ENCODE measurements at places on chromosomes 2 and 18.

DNA sequence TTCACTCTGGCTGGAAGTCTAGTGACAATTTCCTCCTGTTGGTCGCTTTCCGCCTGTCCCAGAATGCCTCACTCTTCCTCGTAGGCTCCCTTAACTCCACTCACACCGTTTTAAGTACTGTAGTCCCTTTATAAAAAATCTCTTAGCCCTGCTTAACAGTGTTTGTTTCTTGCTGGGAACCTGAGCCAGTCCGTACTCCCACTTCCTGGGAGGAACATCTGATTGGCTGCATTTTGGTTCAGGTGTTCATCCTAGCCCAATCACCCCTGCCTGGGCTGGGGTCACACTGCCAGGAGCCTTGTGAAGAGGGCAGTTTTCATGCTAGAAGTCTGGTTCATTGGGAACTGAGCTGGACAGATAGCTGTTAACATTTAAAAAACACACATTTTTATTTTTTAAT is 25.6 kb upstream of the TOGARAM2 start:
- no peak for DNase-seq

DNA sequence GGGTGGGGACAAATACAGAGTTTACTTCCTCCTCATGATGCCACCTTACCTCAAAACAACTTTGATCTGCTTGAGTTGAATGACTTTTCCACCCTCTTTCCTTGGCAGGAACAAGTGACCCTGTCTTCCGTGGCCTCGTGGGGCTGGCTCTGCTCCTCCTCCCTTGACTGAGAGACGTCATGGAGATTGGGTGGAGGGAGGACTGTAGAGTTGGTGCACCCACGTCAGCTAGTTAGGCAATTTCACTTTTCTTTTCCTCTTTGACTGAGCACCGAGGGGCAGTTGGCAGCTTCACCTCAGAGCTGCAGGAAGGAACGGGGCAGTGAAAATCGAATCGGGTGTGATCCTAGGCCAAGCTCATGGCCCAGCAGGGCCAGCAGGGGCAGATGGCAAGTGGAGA is at the start of gene SP140:
SP140 (plus strand) TSS at position 251 of the 400 bp plus-strand sequence; CDS start at position 360, 109 bp downstream.
- DNase-seq = peak; percentile 77

- DNase-seq = no peak
These were observed 122.9 kb upstream of the ITGA4 start for GRCh38 chr2:181334158-181334826.

DNA sequence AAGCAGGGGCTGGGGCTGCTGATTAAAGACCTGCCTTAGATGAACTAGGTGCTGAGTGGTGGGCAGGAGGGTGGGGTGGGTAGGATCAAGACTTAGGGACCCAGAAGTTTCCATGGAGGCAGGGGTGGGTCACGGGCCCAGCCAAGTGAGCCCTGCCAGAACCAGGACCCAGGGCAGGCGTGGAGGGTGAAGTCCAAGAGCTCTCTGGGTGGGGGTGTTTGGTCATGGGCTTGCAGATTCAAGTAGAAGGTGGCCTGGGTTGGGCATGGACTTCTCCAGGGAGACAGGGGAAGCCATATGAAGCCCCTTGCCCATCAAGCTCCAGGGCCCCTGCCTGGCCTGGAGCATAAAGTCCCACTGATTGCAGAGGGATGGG is 168.8 kb downstream of the SMAD7 start:
- DNase-seq = no peak

DNA sequence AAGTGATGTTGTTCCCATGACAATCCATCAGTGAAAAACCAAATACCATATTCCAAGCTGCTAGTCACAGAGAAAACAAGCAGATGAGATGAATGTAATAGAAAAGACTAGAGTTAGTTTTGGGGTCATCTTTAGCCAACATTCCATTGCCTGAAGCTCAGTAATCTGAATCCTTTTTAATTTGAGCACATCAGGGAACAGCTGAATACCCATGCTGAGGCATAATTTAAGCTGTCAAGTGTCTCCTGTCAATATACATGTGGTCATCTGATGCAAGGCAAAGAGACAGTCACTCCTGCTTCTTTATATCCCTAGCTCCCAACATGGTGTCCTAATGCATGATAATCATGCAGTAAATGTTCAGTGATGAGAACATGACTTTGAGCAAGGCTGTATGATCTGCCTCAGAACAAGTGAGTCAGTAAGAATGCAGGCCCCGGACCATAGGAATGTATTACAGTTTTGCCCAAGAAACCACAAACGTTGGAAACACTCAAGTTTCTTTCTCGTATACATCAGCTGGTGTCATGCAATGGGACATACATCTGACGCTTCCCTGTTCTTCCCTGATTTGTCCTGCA is 48.0 kb downstream of the CDK15 start:
- no peak for DNase-seq

DNA sequence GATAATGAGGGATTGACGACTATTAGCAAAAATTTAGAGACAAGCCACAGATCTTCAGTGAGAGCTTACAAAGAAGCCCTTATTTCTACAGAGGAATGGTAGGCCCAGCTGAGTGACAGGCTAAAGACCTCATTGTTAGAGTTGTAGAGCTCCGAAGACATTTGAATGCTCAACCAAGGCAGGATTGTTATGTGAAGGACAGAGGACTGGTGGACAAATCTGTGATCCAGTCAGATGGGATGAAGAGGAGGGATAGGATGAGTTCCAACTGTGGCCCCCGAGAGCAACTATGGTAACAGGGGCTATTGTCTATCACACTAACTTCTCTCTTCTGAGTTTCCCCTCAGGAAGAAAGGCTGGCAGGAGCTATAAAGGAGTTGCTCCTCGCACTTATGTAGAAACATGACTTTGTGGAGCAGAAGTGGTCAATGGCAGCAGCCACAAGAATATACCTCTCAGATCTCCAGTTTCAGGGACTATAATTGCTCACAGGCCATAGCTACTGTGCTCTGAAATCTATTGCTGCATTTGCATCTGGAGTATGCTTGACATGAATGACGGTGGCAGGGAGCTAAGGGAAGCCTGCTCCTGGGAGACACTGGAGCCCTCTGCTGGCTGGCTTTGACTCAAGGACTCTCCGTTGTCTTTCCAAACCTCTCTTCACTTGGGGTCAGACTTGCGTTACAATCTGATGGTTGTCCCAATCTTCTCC is 50.3 kb upstream of the GREB1L start:
- DNase-seq = no peak
